Mucosa of descending colon (tissue), 3 donors: ENCODE measurements at places on chromosomes 5 and 9. TPM values are rescaled to one million over a fixed set of nuclear protein-coding genes. Genes with fewer than 3 reads are reported as not detected.

The ACTBL2 gene
- total RNA-seq, result not detected

The AKNA gene
- 44.9 TPM for total RNA-seq

DNA sequence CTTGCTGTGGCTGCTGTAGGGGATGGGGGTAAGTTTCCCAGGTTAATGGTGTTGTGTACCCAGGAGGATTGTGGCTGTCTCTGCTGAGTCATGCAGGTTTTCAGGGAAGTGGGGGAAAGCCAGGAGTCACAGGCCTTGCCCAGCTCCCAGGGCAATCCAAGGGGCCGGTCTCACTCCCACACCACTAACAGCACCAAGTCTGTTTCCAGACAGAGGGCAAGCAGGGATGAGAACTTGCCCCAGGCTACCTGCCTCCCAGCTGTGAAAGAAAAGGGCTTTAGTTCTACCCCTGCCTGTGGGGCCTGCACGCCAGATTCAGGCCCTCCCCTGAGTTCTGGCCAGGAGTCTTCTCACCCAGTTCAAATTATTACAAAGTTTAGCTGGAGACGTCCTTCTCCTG lies 579.8 kb upstream of the ST8SIA4 start:
- no peak for DNase-seq

DNA sequence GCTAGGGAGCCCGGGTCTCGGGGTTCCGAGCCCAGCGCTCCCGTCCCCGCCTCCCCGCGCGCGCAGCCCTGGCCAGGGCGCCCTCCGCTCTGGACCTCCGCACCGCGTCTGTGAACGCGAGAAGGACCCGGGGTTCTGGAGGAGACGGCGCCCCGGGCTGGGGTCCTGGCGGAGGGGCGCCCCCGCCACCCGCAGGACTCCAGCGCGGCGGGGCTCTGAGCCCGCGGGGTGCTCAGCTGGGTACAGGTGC lies 431 bp downstream of the TMOD1 start:
- no peak for DNase-seq

DNA sequence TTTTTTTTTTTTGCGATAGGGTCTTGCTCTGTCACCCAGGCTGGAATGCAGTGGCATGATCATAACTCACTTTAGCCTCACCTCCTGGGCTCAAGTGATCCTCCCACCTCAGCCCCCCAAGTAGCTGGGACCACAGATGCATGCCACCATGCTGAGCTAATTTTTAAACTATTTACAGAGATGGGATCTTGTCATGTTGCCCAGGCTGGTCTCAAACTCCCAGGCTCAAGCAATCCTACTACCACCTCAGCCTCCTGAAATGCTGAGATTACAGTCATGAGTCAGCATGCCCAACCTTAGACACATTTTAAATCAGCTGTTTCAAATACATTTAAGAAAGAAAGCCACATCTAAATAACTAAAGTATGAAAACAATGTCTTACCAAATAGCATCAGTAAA lies 439.0 kb downstream of the EBF1 start:
- no peak for DNase-seq
